NCI-H1930 (cell line): ENCODE measurements at places on chromosomes 3 and 15.

DNA sequence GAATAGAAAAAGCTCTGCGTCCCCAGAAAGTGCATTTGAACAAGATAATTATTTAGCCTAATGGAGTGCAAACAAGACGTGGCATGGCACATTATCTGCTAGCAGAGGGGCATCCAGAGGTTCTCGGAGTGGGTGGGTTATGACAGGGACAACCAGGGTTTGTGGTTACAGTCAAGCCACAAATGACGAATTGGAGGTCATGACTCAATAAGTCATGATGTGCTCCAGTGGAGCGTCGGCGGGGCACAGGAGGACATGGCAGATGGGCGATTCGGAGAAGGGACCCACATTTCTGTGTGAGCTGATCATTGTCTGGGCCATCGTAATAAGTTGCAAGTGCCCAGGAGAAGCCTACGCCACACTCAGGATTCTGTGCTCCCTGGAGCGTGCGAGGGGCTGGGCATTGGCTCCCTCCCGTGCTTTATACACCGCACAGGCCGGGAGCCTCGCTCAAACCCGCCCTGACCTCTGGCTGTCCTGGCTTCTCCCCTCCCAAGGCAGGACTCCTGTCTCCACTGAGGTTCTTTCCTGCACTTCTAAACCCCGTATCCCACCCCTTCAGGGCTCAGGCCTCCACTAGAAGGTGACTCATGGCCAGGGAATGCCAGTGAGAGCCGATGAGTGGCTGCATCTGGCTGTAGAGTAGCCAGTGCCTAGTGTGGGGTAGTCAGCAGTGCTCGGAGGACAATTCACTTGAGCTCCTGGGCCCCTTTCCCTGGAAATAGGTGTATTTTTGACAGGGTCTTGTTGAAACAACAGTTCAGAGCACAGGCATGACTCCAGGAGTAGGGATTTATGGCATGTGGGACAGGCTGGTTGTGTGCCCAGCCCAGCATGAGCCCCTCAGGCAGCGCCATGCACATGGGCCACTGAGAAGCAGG, 67.4 kb downstream of the GRIP2 start:
- no peak for DNase-seq

DNA sequence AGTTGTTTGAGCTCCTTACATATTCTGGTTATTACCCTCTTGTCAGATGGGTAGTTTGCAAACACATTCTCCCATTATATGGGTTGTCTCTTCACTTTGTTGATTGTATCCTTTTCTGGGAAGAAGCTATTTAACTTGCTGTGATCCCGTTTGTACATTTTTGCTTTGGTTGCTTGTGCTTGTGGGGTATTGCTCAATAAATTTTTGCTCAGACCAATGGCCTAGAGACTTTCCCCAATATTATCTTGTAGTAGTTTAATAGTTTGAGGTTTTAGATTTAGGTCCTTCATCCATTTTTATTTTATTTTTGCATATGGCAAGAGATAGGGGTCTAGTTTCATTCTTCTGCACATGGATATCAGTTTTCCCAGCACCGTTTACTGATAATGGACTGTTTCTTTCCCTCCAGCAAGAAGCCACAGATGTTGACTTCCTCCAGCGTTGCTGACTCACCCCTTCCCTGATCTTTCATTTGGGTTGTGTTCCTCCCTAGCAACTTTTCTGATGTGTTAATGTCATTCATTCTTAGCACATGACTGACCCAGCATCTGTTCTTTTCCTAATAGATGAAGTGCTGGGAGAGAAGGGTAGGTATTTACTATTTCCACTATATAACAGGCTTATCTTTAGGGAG, 166.7 kb upstream of the SGO1 start:
- no peak for DNase-seq

DNA sequence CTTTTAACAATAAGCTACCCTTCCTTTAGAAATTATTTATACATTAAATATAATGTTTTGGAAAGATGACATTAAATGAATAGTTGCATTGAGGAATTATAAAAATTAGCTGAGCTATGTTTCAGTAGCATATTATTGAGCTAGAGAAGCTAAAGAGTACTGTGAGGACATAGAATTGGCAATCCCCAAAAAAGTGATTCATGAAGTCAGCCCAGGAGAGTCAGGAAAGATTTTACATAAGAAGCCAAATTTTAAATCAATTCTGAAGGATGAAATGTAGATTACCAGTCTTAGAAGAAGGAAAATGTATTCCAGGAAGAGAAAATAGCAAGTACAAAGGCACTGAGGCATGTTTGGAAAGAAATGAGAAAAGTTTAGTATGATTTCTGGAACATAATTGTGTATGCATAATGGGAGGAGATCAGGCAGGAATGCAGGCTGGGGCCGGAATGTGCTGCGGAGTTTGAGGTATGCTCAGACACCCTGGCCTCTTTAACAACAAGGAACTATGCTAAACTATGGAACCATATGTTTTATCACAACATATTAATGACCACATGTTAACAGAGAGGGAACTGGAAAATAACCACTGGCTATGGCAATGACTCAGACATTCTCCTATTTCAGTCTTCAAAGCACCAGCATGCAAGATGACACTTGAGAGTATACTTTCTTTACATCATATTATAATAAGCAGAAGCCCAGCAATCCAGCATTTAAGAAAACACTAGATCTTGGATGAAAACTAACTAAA, 103.3 kb upstream of the COL8A1 start:
- DNase-seq = no peak

DNA sequence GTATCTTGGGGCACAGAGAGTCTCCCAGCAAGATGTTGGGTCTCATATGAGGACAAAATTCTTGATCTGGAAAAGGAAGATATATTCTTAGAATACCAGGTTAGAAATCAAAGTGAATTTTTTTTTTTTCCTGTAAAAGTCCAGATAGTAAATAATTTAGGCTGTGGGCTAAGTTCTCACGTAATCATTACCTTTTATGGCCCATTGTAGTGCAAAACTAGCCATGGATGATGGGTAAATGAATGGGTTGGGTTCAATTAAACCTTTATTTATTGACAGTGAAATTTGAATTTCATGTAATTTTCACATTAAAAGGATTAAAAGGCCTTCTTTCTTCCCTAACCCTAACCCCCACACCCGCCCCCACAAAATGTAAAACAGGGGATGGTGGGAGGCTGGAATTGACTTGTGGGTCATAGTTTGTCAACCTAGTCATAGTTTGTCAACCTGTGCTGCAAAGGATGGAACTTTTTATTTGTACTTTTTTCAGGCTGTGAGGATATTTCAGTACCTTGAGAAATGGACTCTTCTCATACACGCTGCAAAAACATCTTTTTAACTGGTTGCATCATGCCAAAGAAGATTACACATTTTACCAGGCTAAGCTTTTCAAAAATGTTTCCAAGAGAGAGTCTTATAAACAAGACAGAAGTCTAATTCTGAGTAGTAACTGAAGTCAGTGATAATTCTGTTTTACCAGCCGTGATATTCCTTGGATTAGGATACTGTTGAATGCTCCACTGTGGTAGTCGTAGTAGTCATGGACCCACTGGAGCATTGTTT, 138.8 kb downstream of the AKAP13 start:
- DNase-seq = no peak

GRCh38 chr3:109187390-109187789, 50.9 kb downstream of the C3orf85 start:
- no peak for DNase-seq

DNA sequence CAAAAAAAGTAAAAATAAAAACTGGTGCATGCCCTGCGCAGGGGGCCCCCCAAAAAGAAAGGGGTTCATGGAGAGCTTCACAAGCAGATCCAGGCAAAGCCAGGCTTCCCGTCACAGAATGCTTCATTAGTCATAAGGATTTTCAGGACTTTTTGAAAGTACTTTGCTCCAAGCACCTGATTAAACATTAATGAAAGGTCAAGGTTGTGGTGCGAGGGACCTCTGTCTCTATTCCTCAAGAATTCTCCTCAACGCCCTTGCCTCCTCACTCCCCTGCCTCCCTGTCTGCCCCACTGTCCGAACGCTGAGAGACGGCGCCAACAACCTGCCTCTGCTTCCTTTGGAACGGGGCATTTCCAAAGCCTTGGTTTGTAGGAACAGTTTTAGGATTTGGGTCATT, 240.1 kb upstream of the IGF1R start:
- DNase-seq = no peak

DNA sequence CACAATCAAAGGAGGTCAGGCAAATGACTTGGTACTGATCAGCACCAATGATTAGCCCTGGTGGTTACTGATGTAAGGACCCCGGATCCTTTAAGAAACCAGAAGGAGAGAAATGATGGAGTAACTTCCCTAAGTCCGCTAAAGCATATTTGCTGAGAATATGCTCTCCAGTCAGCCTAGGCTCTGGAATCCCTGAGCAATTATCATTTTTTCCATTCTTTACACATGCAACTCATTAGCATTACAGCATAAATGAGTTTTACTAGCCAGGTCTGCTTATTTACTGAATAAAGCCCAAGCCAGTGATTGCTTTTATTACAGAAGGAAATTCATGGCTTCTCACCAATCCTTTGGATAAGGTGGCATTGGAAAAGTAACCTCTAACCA, 139.2 kb upstream of the WNT5A start:
- DNase-seq = no peak

DNA sequence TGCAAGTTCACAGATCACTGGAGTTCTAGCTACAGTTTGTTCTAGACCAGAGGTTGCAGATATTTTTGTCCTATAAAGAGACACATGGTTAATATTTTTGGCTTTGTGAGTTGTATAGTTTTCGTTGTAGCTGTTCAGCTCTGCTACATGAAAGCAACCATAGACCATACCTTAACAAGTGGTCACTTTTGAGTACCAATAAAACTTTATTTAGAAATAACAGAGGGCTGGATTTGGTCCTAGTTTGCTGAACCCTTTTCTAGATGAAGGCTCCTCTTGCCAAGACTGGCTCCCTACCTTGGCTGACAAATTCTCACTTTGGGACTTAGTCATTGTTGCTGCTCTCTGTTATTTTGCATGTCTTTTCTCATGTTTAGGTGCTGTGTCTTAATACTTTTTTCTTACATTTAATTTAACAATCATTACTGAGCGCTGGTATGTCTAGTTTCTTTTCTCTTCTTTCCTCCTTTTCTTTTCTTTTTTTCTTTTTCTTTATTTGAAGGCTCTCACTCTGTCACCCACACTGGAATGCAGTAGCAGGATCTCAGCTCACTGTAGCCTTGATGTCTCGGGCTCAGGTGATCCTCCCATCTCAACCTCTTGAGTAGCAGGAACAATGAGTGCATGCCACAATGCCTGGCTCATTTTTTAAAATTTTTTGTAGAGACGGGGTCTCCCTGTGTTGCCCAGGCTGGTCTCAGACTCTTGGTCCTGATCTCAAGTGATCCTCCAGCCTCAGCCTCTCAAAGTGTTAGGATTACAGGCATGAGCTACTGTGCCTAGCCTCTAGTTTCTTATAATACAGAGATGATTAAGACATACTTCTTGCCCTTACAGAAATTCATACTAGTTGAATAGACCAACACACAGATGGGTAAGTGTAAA, 227.5 kb downstream of the PTPRG start:
- DNase-seq = no peak

DNA sequence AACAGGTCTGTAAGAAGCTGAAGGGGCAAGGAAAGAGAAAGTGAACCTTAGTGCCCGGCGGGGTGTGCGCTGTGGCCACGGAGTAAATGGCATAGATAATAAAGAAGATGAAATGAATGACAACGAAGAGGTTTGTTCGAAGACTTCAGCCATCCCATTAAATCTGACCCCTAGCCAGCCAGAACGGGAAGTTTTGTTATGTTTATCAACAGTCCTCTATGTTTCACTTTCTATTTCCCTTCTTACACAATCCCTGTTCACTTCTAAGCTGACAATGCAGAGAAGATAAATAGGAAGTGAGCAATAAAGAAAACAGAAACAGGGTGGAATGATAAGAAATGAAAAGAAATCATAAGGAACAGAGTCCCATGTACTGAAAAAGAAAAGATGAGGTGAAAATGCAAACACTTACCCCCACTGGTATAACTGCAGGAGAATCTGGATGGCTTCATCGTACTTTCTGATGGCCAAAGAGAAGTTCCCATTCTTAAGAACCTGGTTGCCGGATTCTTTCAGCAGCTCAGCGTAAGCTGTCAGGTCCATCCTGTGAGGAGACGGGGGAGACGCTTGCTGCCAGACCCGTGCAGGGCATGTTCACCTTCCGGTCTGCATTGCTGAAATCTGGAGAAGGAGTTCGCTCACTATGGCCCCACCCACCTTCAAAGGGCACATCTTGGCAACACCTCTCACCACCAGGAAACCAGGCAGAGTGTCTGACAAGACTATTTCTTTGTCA, 36.8 kb downstream of the TRANK1 start:
- no peak for DNase-seq

GRCh38 chr15:68775671-68776476, 44.8 kb downstream of the ANP32A start:
- DNase-seq = no peak

DNA sequence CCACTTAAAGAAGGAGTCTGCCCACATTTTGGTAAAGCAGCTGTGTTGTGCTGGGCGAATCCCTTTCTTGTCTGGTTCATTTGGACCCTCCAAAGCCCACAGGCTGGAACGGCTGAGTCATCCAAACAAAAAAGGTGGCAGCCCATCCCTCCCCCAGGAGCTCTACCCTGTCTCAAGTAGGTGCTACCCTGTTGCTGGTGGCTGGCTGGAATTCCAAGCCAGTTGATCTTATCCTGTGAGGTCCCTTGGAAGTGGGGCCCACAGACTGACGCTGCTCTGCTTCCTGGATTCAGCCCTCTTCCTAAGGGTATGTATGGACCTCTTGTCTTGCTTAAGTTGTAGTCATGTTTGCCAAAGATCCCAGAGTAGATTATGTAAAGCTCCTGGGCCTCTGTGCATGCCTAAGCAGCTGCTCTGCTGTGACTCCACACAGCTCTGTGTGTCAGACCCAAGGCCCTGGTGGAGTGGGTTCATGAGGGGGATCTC, 44.5 kb downstream of the CCR1 start:
- DNase-seq = no peak

DNA sequence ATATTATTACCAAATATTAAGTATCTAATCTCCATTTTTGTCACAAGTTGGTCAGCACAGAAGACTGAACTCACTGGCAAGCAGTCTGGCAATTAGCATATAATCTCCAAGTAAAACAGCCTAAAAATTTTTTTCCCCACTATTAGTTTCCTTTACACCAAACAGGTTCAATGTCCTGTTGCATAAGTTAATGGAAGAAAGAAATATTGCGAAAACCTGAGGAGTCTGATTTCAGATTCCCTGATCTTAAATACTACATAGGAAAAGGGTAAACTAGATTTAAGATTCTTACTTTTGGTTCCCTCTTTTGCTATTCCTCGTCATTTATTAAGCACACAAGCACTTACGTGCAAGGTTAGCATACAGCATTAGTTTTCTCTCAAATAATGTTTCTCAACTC, 133.2 kb upstream of the PLXND1 start:
- no peak for DNase-seq

DNA sequence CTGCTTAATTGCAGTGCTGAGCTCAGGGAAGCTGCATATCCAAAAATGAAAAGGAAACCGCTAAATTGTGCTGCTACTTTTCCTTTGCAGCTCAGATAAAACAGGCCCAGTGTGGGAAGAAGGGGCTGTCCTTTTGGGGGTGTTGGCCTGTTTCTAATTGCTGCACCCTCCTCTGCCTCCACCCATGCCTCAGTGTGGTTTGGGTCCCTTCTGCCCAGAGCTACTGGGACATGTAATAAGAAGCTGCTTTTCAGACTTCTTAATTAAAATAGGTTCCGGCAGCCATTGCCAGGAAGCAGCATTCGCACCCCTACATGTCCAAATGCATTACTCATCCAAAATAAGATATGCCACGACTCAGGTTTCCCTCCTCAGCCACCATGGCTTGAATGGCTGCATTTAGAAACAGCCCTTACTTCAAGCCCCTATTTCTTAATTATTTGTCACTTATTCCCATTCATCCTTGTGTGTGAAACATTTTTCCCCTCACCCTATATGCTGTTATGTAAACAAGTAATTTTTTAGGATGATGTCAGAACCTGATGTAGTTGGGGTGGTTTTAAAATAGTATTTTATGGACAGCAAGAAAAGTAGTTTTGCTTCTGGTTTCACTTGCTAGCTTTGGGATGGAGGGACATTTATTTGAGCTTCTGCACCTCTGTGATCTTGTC, 235.9 kb upstream of the CTDSPL start:
- DNase-seq = no peak
